ENCODE measurements at places on chromosomes 11 and 22.

DNA sequence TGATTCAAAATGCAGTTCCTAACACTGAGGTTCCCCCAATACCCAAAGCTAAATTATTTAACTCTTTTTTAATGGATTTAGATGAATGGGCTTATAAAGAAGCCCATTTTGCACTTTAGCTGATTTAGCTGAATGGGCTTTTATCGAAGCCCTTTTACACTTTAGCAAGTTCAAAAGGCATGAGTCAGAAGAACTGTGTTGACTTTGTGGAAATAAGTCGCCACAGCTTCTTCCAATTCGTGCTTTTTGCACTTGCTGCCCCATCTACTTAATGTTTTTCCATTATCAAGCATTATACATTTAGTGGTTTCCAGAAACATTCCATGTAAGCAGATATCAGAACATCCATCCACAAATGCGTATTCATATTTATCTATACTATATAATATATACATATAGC lies 20.5 kb upstream of the GRIA4 start:
- DNase-seq: no peak

GRCh38 chr11:60971520-60971919 lies at the start of gene CD6:
Gene CD6 (plus strand): TSS chr11:60971680. CDS start chr11:60971866, 186 bp downstream.
- DNase-seq: peak; percentile 74

DNA sequence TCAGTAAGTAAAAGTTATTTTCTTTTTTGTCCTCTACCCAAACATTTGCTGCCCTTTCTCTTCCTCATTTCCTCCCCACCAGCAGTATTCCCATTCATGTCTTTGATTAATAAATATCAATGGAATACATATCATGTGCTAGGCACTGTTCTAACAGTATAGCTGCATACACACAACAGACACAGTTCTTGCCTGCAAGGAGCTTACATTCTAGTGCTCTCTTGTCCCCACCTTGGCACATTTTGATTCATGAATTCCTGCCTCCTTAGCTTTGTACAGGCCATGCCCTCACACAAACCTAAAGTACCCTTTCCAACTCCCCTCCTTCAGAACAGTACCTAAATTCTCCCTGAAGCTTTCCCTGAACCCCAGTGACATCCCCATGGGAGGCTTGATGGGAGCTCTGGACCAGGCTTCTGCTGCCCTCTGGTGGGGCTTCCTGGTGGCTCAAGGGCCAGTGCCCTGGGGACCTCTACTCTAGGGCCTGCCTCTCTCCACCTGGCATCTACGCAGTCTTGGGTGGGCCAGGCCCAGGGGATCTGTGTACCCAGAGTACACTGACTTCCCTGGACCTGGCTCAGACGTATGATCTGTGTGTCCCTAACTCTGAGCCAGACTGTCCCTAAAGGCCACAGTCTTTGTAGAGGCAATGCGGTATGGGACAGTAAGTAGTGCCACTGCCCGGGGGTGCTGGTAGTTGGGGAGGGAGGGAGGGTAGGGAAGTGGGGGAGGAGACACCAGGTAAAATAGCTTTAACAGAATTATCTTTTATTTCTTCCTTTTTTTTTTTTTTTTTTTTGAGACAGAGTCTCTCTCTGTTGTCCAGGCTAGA lies 14.1 kb downstream of the RPS13 start:
- peak; percentile 55 for DNase-seq

- DNase-seq: no peak
Measured at GRCh38 chr11:68665436-68665835, 18.9 kb upstream of the GAL start.

- DNase-seq: no peak
Measured at GRCh38 chr22:50059881-50060262, 1.8 kb upstream of the TTLL8 start.

GRCh38 chr11:10134975-10135481 lies 159.0 kb downstream of the SBF2 start:
- DNase-seq: no peak

GRCh38 chr22:33984656-33985285 lies 64.5 kb upstream of the LARGE1 start:
- DNase-seq: no peak

GRCh38 chr11:1870721-1871466 lies 18.0 kb downstream of the LSP1 start:
- no peak for DNase-seq

DNA sequence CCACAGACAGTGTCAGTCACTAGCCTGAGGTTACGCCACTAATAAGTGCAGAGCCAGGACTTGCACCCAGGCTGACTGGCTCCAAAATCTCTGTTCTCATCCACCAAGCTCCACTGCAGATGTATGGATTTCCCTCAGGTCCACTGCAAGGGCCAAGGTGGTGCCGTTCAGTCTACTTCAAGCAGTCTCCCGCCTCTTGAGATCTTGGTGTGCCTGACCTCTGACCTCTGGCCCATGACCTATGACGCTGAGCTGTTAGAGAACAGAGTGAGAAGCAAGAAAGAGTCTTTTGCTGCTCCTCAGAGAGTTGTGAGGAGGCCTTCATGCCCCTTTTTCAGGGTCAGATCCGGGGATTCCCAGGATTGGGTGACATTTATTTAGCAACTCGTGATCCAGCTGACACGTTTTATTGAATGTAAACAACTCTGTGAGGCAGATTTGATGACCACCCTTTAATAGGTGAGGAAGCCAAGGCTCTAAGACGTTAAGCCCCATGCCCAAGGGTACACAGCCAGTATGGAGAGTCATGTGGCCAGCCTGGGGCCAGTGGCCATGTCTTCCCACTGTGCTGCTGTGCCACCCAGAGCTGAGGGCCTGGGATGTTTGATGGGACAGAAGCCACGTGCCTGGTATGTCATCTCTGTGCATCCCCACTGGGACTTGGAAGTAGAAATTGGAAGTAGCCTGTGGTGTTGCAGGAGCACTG lies 25.2 kb downstream of the DCPS start:
- no peak for DNase-seq

GRCh38 chr11:64204464-64204989 lies 2.0 kb upstream of the FERMT3 start:
- DNase-seq: peak; percentile 74

- peak; percentile 41 for DNase-seq
Measured at GRCh38 chr11:14578541-14578956, 58.4 kb upstream of the PSMA1 start.

DNA sequence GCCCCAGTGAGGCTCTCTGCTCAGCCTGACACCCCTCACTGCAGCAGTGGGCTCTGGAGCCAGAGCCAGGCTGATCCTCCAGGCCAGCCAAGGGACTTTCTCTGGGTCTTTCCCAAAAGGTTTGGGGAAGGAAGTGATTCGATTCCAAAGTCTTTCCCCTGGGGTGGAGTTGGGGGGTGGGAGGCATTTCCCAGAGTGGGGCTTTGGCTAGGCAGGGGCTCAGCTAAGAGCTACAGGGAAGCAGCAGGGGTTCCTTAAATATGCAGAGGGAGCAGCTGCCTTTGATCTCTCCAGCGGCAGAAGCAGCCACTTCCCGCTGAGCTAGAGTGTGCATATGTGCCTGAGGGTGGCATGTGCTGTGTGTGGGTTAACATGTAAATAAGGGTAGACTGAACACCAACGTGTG lies 192.9 kb downstream of the INSC start:
- DNase-seq: no peak

- no peak for DNase-seq
Measured at GRCh38 chr11:10319702-10320558, 15.1 kb downstream of the ADM start.

GRCh38 chr22:22857607-22858558 lies 29.7 kb upstream of the IGLL5 start:
- no peak for DNase-seq

- DNase-seq: no peak
Measured at GRCh38 chr22:23256986-23257888, 76.9 kb downstream of the BCR start.

- DNase-seq: no peak
Measured at GRCh38 chr11:65381716-65382032, 772 bp downstream of the SLC25A45 start.

- no peak for DNase-seq
Measured at GRCh38 chr11:12279672-12280108, 97.7 kb upstream of the PARVA start.

- no peak for DNase-seq
Measured at GRCh38 chr22:37581504-37581903, 1.6 kb upstream of the LGALS2 start.

DNA sequence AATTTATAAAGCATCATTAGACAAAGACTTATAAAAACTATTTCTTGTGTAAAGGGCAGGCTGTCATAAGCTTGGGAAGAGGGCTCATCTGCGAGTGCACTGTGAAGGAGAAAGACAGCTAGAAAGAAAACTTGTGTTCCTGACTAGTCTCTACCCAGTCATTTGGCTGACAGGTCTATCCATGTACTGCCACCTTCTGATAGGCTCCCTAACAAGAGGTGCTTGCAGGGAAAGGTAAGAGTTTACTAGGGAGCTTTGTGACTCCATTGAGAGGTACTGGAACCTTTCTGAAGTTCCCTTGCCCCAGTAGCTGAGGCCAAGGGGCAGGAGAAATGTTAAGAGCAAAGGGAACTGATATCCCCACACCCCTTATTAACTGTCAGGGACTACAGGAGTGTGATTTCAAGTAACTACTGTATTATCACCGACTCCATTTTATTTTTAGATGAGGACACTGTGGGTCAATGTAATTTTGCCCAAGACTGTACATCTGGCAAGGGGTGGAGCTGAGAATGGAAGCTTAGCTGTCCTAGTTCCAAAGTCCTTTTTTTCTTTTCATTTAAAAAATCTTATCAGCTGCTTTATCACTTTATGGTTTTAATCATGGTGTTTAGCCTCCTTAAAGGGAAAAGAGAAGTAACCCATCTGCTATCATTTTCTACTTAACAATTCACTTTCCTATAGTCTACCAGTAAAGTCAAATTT lies 129.4 kb downstream of the ARHGAP20 start:
- DNase-seq: no peak

DNA sequence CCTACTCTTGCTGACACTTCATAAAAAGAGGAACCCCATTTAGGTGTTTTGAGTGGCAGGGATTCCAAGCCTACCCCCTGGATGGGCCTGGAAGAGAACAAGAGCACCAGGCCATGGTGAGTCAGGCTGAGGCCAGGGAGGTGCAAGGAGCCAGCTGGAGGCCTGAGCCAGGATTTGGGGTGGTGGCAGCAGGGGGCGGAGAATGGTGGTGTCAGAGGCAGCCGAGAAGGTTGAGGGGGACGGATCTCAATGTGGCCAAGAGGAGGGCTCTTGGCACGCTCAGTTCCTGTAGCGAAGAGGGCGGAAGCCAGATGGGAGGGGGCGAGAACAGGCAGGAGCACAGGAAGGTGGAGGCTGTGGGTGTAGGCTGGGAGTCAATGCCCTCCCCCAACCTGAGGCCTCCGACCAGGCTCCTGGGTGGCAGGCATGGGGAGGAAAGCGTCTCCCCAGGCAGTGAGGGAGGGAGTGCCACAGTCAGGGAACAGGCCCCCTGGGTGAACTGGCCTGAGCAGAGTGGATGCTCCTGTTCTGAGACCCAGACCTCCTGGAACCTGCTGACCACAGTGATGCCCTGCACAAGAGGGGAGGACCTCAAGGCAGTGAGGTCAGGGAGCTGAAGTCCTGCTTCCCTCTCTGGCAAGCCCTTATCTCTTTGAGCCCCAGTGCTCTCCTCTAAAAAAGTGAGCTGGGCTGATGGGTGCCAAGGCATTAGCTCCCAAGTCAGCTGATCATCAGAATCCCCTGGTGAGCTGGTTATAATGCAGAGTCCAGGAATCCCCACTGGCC lies 13.9 kb downstream of the RTN4RL2 start:
- peak; percentile 39 for DNase-seq

GRCh38 chr22:42695294-42695693 lies 25.4 kb downstream of the A4GALT start:
- DNase-seq: no peak

GRCh38 chr11:41988951-41989572 lies 529.6 kb upstream of the LRRC4C start:
- no peak for DNase-seq

- DNase-seq: no peak
Measured at GRCh38 chr11:99199341-99199740, 178.6 kb downstream of the CNTN5 start.

GRCh38 chr11:107882095-107882820 lies 23.7 kb upstream of the SLC35F2 start:
- no peak for DNase-seq

Data from stimulated activated CD4-positive, alpha-beta T cell treated with anti-CD3 and anti-CD28 coated beads, Interleukin-1b, Interleukin-23, amount 100 ng/mL, for 48 hours (primary cell).